Hair follicular keratinocyte (primary cell): ENCODE measurements at places on chromosomes 12 and 14. TPM values are rescaled to one million over a fixed set of nuclear protein-coding genes. Genes with fewer than 3 reads are reported as not detected.

The MTHFD1 gene
- 56.5 and 93.3 TPM in 2 replicates for total RNA-seq

The NID2 gene
- 0.23 and 1.6 TPM in 2 replicates for total RNA-seq

The RHEBL1 gene
- 2.1 and 3.9 TPM in 2 replicates for total RNA-seq

The RNASE3 gene
- total RNA-seq: not detected in 2 replicates

The CBX5 gene
- 25.7 and 28.0 TPM in 2 replicates for total RNA-seq

The OTOGL gene
- 0.11 TPM in 1 of 2 replicates, not detected in the other for total RNA-seq

The SVOP gene
- total RNA-seq: not detected in 2 replicates

The LHX5 gene
- 0.15 and 1.2 TPM in 2 replicates for total RNA-seq

The BLTP3B gene
- total RNA-seq: 9.2 and 10.4 TPM in 2 replicates

The TAS2R14 gene
- total RNA-seq: 0.19 and 0.70 TPM in 2 replicates

The SRRM4 gene
- not detected in 2 replicates for total RNA-seq

The LIN7A gene
- total RNA-seq: 0.08 TPM in 1 of 2 replicates, not detected in the other

The NANOG gene
- total RNA-seq: not detected in 2 replicates

The HCAR2 gene
- 0.61 and 2.1 TPM in 2 replicates for total RNA-seq

The EP400 gene
- 8.2 and 10.8 TPM in 2 replicates for total RNA-seq

The PTPRO gene
- total RNA-seq: 0.08 and 0.30 TPM in 2 replicates

The BATF gene
- total RNA-seq: not detected in 2 replicates

The SLC38A4 gene
- 0.27 and 0.31 TPM in 2 replicates for total RNA-seq

The CRACR2A gene
- 0.08 and 1.7 TPM in 2 replicates for total RNA-seq

The MUCL1 gene
- not detected in 2 replicates for total RNA-seq

The TMEM63C gene
- 0.08 and 1.9 TPM in 2 replicates for total RNA-seq

The GPR84 gene
- total RNA-seq: 0.23 TPM in 1 of 2 replicates, not detected in the other

The TDRD9 gene
- total RNA-seq: 0.62 and 0.91 TPM in 2 replicates

The SIX1 gene
- total RNA-seq: 0.15 TPM in 1 of 2 replicates, not detected in the other

The MYH6 gene
- total RNA-seq: not detected in 2 replicates

The SP1 gene
- 27.3 and 31.1 TPM in 2 replicates for total RNA-seq

The CLEC2B gene
- 0.08 and 1.6 TPM in 2 replicates for total RNA-seq

The LUM gene
- total RNA-seq: 0.55 and 7.5 TPM in 2 replicates

The PRR4 gene
- total RNA-seq: 0.31 TPM in 1 of 2 replicates, not detected in the other

The CCDC177 gene
- total RNA-seq: not detected in 2 replicates

The KDM5A gene
- 16.9 and 29.9 TPM in 2 replicates for total RNA-seq

The BEGAIN gene
- 1.1 and 3.0 TPM in 2 replicates for total RNA-seq

The LYSET gene
- 8.7 and 11.3 TPM in 2 replicates for total RNA-seq

The CLEC14A gene
- not detected in 2 replicates for total RNA-seq

The CORO1C gene
- 77.1 and 99.5 TPM in 2 replicates for total RNA-seq

The TMTC1 gene
- total RNA-seq: 6.1 and 16.9 TPM in 2 replicates

The MDGA2 gene
- 0.08 TPM in 1 of 2 replicates, not detected in the other for total RNA-seq

The TCL1A gene
- not detected in 2 replicates for total RNA-seq

The PTCSC3 gene
- not detected in 2 replicates for total RNA-seq

The NPC2 gene
- 239 and 356 TPM in 2 replicates for total RNA-seq

The PLEKHG7 gene
- not detected in 2 replicates for total RNA-seq

The AGAP2 gene
- 0.80 and 0.94 TPM in 2 replicates for total RNA-seq

The AQP2 gene
- not detected in 2 replicates for total RNA-seq

The NGDN gene
- total RNA-seq: 21.9 and 37.1 TPM in 2 replicates

The SERPINA3 gene
- 0.57 and 3.8 TPM in 2 replicates for total RNA-seq

The TMEM121 gene
- 2.7 and 3.2 TPM in 2 replicates for total RNA-seq

The PTGR2 gene
- total RNA-seq: 5.2 and 9.5 TPM in 2 replicates

The OTX2 gene
- total RNA-seq: not detected in 2 replicates

The HOXC13 gene
- 5.5 and 6.0 TPM in 2 replicates for total RNA-seq

The GPR68 gene
- total RNA-seq: 5.0 and 5.4 TPM in 2 replicates

The HPD gene
- not detected in 2 replicates for total RNA-seq

The KSR2 gene
- not detected in 2 replicates for total RNA-seq

The BIN2 gene
- not detected in 2 replicates for total RNA-seq

The CLEC1B gene
- not detected in 2 replicates for total RNA-seq

The POTEG gene
- not detected in 2 replicates for total RNA-seq

The CIDEB gene
- 3.2 and 4.1 TPM in 2 replicates for total RNA-seq
